NCI-H526 (cell line): ENCODE measurements at places on chromosomes 2 and 18.

DNA sequence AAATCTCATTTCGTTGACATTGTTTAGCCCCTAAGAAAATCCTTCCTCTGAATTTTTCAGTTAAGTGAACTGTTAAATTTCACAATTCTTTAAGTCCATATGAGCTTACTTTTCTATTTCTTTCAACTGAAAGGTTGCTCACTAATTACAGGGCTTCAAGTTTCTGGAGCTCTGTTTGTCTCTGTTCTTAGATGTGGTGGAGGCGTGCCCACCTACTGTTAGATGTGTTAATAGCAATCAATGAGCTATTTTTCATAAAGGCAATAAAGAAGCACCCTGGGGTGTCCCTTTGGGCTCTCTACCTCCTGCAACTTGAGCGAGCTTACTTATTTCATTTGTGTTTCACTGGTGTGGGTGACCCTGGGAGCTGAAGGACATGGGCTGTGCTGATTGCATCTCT, 25.0 kb downstream of the CREG2 start:
- no peak for DNase-seq

GRCh38 chr2:17899871-17900270, 21.4 kb downstream of the KCNS3 start:
- no peak for DNase-seq

DNA sequence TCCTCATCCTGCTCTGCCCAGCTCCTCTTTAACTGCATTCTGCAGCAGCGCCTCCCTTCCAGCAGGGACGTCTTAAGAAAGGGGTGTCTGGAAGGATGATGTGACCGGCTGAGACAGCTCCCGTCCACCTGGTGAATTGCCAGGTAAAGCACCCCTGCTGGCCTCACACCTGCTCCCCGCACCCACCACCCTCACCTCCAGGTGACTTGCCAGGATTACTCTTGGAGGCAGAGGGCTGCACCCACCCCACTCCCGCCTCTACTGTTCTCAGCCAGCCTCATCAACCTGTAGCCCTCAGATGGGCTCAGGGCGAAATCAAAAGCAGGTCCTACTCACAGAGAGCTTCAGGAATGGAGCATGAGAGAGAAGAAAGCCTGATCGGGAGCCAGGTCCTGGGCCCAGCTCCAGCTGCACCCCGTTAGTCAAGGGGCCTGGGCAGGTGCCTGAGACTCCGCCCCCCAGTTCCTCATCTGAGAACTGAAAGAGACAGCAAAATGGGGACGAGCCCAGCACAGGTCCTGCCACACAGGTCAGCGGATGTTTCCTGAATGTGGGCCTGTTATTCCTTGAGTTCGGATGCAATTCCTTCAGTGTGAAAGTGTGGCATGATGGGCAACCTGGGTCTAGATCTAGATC, 5.6 kb downstream of the ADRA2B start:
- DNase-seq: no peak

GRCh38 chr2:226213717-226214116, 585.9 kb downstream of the IRS1 start:
- DNase-seq: no peak

DNA sequence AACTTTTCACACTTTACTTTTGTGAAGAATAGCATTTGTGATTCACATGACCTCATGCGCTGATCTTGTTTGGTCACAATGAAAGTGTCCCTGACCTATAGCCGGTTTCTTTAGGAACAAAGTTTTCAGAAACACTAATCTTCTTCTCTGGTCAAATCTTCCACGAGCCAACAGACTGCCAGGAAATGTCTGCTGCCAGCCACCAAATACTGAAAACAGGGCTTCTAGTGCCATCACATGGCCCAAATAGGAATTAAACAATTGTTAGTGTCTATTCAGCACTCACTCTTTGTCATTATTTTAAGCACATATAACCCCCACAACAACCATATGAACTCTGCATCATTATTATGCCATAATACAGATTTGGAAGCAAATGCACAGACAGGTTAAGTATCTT, 286.5 kb upstream of the SYT4 start:
- DNase-seq: peak; percentile 39

DNA sequence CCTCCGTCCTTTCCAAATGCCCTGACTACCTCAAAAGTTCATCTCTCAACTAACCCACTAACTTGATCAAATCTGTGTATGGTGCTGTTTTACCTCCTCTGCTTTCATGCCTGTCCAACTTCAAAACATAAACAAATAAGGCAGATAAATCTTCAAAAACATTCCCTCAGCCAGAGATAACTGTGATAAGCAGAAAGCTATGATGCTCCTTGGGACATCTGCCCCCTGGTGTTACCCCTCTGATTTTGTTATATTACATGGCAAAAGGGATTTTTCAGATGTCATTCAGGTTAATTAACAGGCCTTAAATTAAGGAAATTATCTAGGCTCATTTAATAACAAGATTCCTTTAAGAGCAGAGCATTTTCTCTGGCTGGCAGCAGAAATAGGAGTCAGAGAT, 810.8 kb upstream of the CHAC2 start:
- DNase-seq: no peak

DNA sequence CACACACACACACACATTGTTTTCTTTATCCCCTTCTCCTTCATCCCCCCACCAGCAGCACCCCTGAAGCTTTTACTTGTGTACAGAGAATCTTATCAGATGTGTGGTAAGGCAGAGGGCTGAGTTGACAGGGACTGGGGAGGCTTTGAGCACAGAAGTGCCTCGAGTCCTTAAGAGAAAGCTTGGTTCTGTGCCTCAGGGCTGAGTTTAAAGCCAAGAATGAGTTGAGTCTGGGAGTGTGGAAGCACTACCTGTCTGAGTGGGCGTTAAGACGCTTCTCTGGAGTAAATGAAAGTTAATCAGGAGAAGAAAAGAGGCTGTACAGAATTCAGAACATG, 2.7 kb downstream of the ID2 start:
- DNase-seq: peak; percentile 78

DNA sequence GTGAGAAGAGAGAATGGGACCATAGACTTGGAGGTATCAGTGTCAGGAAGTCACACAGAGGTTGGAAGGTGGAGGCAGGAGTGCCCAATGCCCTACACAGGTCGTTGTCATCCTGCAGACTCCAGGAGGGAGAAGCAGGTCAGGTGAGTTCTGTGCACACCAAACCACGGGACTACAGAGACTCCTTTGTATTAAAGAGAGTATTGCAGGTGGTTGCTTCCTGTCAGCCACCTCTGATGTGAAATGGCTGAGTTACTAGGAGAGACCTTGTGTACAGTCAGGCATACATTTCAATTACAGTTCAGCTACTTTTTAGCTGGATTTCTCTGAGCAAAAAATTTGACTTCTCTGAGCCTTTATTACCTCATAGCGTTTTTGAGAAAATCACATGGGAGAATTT, 51.6 kb downstream of the SPP2 start:
- peak; percentile 76 for DNase-seq

DNA sequence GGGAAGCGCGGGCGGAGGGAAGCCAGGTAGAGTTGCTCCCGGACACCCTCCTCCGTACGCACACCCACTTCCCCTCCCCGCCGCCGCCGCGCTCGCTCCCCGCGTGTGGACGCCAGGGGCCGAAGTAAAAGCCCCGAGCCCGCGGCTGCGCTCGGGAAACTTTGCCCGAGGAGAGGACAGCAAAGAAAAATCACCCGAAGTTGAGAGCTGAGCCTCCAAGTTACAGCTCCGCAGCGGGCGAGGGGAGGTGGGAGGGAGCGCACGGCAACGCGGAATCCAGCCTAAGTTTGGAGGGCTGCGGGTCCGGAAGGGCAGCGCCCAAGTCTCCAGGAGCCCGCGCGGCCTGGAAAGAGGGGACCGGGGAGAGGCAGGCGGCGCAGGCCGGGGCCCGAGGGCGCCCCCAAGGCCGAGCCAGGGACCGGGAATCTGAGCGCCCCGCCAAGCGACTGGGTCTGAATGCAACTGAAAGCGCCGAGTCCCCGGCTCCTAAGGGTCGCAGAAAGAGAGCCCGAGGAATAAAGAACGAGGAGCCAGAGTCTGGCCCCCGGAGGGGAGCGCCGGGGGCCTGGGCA, 706 bp upstream of the BCL11A start:
- peak; percentile 84 for DNase-seq

DNA sequence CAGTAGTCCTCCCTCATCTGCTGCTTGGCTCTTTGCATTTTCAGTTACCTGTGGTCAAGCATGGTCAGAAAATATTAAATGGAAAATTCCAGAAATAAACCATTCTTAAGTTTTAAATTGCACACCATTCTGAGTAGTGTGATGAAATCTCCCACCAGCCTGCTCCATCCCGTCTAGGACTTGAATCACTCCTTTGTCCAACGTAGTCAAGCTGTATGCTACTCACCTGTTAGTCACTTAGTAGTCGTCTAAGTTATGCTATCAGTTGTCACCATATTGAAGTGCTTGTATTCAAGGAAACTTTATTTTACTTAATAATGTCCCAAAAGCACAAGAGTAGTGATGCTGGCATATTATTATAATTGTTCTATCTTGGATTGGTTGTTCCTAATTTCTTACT, 172.5 kb downstream of the FIGN start:
- no peak for DNase-seq

DNA sequence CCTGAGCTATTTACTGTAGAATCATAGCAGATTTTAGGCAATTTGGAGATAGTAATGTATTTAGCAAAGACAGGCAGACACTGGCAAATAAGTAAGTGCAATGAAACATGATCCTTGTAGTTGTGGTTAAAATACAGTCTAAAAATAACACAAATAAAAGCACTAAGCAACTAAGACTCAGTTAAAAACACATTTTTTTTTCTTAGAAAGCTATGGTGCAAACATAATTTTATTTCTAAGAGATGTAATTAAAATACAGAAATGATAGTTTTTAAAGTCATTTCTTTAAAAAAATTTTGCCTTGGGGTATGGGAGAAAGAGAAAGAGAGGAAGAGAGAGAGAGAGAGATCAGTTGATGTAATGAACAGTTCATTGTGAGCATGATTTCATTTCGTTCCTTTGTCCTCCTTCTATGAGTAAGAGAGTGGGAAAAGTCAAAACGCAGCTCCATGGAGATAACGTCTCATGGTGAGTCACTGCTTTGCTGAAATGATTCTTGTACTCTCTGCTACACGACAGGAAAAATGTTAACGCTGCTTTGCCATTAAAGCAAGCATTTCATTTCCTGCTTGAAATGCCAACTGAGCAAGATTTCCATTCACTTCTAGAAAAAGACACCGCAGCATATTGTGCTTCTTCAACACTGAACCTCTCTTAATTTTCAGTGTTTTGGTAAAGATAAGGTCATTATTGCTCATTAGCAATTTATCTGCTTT, 61.3 kb upstream of the PGAP1 start:
- peak; percentile 78 for DNase-seq

- no peak for DNase-seq
Measured at GRCh38 chr2:19361325-19361990, 3.0 kb upstream of the OSR1 start.

GRCh38 chr2:11698009-11698922, 28.3 kb upstream of the NTSR2 start:
- no peak for DNase-seq

GRCh38 chr18:78169174-78169864, 810.3 kb upstream of the SALL3 start:
- DNase-seq: peak; percentile 0

DNA sequence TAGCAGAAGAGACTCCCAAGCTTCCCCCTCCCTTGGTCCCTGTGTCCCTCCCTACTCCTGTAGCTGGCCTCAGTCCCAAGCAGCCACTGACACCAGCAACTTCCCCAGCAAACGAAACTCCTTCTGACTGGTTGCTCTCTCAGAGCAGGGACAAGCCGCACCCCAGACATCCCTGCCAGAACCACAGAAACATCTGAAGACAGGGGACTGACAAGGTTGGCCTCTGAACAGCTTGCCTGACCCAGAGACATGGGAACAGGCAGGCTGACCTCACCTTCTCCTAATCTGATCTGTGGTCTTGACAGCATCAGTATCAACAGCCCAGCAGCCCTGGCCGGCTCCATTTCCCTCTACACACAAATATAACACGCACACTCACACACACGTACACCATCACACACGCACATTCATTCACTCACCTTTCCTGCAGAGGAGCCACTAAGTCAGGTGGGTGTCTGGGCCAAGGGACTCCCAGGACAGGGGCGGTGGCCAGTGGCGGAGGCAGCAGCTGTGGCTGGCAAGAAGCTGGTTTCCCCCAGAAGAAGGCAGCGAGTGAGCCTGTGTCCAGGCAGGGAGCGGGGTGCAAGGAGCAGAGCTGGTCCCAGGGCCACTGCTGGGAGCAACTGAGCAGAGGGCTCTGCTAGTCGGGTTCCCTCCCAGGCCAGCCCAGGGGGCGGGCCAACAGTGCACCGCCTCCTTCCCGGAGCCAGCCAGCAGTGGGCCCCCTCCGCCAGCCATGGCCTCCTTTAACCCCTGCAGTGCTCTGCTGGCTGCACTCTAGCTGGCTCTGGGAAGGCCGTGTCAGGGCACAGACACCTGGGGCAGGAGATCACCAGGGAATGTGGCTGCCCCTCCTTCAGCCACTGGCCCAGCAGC, 59.1 kb downstream of the TNS1 start:
- DNase-seq: peak; percentile 15

GRCh38 chr2:220833446-220833845, 738.7 kb downstream of the EPHA4 start:
- DNase-seq: peak; percentile 11

DNA sequence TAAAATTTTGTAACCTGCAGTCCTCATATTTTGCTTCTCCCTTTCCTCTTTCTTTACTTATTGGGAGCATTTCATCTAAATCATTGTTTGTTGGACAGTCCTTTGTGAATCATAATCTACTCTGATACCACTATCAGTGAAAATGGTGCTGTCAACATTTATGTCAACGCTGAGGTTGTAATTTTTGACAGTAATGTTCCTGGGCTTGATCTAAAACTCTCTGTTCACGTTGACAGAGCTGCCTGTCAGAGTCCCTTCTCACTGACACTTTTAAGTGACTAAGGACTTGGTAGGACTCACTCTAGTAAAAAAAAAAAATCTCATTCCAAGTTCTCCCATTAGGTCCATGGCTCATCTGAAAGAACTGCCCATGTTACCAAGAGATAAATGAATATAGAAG, 1640.8 kb upstream of the PIK3C3 start:
- DNase-seq: no peak

DNA sequence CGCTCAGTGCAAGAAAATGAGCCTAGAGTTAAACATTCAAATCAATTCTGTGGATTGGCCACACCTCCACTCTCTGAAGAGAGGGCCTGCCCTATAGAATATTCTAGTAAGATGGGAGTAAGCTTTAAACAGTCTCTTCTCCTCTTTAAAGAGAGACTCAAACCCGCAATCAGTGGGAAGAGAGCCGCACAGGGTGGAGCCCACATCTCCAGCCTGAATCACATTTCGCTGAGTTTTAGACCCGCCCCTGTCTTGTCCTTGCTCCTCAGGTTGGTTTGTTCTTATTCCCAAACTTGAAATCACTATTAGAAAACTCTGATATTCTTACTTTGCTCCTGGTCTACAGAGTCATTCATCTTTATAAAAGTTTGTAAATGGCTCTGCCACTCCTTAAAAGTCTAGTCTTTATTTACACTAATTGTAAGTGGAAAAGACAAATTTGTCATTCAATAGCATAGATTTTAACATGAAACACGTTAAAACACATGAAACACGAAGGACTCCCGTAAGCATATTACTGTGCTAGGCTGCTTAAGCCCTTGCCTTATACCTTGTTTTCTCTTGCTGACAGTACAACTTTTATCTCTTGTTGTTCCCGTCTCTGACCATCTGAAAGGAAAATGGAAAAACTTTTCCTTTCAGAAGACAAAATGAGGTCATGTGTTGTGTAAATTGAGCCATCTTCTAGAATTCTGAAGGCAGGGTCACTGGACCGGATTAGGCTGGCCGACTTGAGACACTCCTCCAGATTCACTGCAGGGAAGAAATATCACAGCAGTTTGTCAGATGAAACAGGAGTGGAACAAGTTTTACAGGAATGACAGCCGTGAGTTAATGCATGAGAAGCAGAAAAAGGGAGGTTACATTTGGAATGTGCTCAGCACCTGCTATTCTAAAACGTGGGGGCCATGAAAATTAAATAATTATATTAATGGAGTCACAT, 5.6 kb downstream of the DSC1 start:
- no peak for DNase-seq

- peak; percentile 40 for DNase-seq
Measured at GRCh38 chr2:1605102-1606045, 138.9 kb downstream of the PXDN start.
